ENCODE measurements at places on chromosomes 6 and 20.

- no peak for DNase-seq
Observed at GRCh38 chr6:3426091-3426926, 30.5 kb downstream of the SLC22A23 start.

DNA sequence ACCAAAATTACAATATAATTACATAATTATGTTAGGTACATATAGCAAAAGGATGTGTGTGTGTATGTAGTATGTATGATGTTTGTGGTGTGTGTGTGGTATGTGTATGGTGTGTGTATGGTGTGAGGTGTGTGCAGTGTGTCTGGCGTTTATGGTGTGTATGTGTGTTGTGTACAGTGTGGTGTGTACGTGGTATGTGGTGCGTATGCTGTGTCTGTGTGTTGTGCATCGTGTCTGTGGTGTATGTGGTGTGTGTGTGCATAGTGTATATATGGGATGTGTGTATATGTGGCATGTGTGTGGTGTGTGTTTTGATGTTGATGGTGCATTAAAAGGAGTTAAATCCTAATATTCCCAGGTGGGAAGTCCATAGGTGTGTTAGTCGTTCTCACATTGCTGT lies 62.8 kb downstream of the PLG start:
- no peak for DNase-seq

- DNase-seq = no peak
Observed at GRCh38 chr6:167721291-167721690, 105.4 kb upstream of the AFDN start.

DNA sequence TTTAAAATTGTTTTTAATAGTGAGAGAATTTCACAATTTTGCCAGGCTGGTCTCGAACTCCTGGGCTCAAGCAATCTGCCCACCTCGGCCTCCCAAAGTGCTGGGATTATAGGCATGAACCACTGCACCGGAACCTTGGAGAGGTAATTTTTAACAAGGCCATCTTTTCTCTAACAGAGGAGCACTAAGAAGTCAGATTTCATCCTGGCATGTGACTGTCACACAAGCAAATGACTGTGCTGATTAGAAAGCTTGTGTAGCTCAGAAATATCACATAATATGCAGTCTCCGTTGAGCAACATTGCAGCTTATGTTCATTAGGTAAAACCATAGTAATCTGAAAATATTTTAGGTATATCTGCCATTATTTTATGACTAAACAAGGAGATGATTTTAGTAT lies 156.0 kb downstream of the CCDC170 start:
- no peak for DNase-seq

GRCh38 chr20:61896058-61896961 lies 169.4 kb downstream of the TAF4 start:
- DNase-seq = no peak

DNA sequence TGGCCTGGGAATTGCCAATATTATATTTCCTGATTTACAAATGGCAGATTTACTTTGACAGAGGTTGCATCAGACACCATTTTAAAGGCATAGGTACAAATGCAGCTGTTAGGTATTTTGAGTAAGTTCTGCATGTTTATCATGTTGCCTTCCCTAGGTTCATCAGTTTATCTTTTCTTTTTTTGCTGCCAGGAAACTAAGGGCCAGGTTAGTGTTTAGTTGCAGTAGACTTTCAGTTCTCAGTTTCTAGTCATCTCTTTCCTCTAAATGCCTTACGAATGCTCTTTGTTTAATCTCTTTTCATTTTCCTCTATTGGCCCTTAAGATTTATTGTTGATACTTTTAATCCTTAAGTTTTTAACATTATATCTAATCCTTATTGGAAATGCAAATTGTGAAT lies 129.9 kb downstream of the SMAP1 start:
- DNase-seq = no peak

DNA sequence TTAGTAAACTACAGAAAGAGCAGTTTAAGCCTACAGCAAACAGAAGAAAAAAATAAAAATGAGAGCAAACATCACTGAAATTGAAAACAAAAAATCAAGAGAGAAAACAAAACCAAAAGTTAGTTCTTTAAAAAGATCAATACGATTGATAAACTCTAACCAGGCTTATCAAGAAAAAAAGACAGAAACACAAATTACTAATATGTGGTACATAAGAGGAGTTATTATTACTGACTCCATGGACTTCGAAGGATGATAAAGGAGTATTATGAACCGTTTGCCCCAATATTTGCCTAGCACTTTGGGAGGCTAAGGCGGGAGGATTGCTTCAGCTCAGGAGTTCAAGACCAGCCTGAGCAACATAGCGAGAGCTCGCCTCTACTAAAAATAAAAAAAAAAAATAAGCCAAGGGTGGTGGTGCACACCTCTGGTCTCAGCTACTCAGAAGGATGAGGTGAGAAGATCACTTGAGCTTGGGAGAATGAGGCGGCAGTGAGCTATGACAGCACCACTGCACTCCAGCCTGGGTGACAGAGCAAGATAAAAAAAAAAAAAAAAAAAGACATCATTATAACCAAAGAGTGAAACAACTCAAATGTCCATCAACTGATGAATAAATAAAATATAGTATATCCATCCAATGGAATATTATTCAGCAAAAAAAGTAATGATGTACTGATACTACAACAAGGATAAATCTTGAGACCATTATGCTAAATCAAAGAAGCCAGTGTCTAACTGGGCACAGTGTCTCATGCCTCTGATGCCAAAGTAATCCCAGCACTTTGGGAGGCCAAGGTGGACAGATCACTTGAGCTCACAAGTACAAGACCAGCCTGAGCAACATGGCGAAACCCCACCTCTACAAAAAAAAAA lies 12.9 kb downstream of the TRPC4AP start:
- DNase-seq = no peak

GRCh38 chr6:100463630-100464161 lies 1.0 kb downstream of the SIM1 start:
- DNase-seq = no peak

DNA sequence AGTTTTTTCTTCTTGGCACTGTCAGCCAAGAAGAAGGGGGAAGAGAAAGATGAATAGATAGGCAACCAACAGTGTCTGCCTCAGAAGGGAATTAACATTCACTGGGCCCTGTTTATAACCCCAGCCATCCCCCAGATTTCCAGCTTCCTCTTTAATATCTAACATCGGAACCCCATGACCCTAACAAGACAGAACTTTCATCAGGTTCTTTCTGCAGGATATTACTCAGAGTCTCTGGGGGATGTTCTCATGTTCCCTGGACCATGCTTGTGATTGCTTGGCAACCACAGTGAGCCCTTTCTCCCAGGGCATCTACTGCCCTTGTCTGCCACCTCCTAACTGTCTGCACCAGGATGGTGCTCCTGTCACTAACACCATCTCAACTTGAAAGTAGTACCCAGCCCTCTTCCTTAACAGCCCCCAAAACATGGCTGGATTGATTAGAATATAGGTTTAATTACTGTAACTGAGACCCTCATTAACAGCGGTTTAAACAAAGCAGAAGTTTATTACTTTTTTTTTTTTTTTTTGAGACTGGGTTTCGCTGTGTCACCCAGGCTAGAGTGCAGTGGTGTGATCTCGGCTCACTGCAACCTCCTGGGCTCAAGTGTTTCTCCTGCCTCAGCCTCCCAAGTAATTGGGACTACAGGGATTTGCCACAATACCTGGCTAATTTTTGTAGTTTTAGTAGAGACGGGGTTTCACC lies 12.0 kb upstream of the PTPN1 start:
- no peak for DNase-seq

DNA sequence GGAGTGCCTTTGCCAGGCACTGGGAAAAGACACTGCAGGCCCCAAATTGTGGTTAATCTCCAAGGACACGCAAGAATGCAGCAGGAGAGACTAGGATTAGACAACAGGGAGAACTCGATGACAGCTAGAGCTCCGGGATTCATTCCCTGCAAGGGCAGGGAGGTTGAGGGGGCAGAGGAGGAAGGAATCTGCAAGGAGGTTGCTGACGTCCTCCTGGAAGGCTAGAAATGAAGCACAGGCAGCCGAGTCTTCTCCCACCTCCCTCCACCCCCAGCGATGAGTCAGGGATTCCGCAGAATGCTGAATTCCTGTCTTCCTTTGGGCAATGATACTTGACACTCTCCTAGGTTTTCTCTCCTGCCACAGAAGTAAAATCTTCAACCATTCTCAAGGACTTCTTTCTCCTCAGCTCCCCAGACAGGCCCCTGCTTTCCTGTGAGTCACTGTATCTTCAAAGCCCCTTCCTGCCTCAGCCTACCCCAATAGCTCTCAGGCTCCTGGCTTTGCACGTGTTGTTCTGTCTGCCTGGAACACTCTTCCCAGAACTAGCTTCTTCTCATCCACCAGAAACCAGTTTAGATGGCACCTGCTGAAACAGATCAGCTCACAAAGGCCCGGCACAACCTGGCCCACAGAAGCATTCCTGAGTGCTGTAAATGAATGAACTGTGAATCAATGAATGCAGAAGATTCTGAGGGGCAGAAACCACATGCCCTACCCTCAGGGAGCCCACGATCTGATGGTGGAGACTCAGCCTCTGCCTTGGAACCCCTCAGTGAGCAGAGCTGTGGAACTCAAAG lies 85.6 kb downstream of the MRPL14 start:
- DNase-seq = no peak

DNA sequence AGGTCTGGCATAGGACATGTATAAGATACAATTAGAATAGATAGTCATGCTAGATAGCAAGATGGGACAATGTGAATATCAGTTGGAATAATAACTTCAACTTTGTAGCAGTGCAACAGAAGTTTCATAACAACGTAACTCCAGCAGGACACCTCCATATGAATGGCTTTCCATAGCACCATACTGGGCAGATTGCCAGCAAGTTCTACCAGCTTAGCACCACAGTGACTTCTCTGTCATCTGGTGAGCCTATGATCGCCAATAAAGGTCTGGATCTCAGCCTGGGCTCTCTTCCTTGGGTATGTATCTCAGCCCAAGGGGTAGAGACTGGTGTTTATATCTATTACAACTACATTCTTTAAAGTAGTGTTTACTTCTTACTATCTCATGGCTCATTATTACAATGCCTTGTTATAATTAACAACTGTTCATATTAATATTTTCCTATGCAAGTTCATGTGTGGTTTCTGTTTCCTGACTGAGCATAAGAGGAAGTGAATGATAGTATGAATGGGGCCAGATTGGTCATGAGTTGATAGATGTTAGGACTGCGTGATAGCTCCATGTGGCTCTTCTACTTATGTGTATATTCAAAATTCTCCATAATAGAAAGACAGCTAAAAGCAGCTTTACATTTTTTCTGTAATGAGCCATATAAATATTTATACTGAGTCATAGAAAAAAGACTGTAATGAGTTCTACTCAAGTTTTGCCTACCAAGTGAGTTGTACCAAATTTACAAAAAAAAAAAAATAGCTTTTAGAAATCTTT lies 22.9 kb downstream of the HTR1B start:
- DNase-seq = no peak

DNA sequence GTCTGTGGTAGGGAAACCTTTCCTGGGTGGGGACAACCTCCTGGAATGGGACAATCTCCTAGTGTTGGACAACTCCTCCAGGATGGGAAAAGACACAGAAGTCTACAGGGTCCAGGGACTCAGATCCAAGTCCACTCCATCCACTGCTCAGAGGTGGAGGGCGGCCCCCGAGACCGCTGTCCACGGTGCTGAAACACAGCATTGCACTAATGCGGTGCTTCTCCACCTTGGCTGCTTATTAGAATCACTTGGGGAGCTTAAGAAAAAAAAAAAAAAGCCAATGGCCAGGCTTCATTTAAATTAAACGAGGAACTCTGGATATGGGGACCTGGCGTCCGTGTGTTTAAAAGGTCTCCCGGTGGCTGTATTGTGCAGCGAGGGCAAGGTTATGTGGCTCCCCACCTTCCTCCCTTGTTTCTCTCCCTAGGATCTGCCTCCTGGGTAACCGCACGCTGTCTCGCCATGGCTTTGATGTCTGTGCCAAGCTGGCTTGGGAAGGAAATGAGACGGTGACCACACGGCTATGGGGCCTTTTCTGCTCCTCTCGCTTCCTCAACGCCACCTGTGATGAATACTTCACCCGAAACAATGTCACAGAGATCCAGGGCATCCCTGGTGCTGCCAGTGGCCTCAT lies 12.0 kb downstream of the SLC12A5 start:
- no peak for DNase-seq

- DNase-seq = no peak
Observed at GRCh38 chr6:16168858-16169257, 40.0 kb downstream of the MYLIP start.

- DNase-seq = no peak
Observed at GRCh38 chr6:151010071-151010470, 144.6 kb downstream of the MTHFD1L start.

GRCh38 chr6:158018851-158019361 lies 37.2 kb downstream of the SYNJ2 start:
- DNase-seq = no peak
